ENCODE measurements at places on chromosomes 6 and 20. TPM values are rescaled to one million over a fixed set of nuclear protein-coding genes. Genes with fewer than 3 reads are reported as not detected.

DNA sequence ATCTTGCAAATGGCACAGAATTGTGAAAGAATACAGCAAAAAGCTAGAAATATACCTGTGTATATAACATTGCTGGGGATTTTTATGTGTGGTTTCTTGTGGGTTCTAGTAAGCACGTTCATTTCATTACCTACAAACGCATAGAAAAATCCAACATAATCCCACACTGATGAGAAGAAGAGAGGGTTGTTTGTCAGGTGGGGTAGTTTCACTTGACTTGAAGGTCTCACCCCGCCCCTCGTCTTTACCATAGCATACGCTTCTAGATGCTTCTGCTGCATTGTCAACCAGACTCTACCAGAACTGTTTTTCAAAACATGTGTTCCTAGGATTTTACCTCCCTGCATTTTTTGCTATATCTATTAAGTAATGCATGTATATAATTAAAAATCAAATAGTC, 284.1 kb upstream of the TAB2 start:
- DNase-seq, result no peak

- no peak for DNase-seq
Measured at GRCh38 chr6:97136626-97137358, 146.2 kb downstream of the MMS22L start.

- peak; percentile 97 for DNase-seq
Measured at GRCh38 chr6:1952740-1953360, 292.6 kb downstream of the GMDS start.

DNA sequence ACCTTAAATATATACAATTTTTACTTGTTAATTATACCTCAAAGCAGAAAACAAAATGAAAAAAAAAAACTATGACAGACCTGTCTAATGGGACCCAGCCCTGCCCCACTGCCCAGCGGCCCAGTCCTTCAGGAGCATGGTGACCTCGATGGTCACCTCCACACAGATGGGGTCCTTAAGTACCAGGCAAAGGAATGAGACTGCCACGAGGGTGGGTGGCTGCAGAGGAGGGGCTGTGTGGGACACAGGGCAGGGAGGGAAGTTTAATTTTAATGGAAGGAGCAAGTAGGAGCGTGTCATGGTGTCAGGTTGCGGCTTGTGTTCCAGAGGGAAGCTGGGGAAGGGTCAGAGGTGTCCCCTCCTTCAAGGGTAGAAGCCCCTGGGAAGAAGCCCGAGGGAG, 28.6 kb downstream of the GABRR2 start:
- DNase-seq, result no peak

- no peak for DNase-seq
Measured at GRCh38 chr20:58071298-58071697, 157.2 kb downstream of the ANKRD60 start.

- no peak for DNase-seq
Measured at GRCh38 chr6:112224088-112224487, 30.3 kb downstream of the LAMA4 start.

DNA sequence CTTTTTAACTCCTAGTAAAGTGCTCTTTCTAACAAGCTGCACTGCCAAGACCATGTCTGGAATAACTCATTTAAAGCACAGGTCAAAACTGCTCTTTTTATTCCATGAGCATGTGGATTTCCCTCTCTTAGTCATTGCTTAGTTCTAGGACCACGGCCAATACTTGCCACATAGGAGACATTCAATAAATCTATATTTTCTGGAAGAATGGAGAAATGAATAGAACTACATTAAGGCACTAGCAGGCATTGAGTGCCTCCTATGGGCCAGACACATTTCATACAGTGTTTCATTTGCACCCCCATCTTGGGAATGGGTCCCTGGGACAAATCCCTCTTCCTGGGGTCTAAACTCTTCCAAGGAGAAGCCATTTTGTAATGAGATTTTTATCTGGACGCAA, 552.8 kb upstream of the CITED2 start:
- peak; percentile 59 for DNase-seq

GRCh38 chr20:34701405-34702085, 2.6 kb upstream of the TP53INP2 start:
- DNase-seq, result no peak

DNA sequence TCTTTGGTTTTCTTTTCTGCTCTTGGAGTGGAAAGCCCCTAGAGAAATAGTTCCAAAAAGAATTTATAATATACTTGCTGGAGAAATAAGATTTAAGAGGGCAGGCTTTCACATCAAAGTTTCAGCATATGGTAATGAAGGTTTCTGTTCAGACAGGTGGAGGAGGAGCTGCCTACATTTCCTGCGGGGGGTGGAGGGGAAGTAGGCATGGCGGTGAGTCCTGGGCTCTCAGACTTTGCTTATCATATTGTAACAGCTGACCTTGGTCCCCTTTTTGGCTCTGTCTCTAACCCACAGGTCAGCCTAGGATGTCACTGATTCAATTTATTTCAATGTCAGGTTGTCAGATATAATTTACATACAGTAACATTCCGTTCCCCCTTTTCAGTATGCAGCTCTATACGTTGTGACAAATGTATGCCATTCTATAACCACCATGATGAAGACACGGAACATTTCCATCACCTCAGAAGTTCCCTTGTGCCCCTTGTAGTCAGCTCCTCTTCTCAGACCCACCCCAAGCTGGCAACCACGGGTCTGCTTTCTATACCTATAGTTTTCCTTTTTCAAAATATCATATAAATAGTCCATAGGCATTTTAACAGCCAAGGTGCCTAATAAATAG, 77.6 kb upstream of the GGTLC1 start:
- no peak for DNase-seq

- DNase-seq, result no peak
Measured at GRCh38 chr6:30990422-30991086, 7.0 kb downstream of the MUC21 start.

- DNase-seq, result peak; percentile 99
Measured at GRCh38 chr6:84764332-84765049, at the start of gene TBX18. TSS of gene TBX18 (minus strand) at chr6:84764598. CDS start at chr6:84764181, 417 bp downstream.

DNA sequence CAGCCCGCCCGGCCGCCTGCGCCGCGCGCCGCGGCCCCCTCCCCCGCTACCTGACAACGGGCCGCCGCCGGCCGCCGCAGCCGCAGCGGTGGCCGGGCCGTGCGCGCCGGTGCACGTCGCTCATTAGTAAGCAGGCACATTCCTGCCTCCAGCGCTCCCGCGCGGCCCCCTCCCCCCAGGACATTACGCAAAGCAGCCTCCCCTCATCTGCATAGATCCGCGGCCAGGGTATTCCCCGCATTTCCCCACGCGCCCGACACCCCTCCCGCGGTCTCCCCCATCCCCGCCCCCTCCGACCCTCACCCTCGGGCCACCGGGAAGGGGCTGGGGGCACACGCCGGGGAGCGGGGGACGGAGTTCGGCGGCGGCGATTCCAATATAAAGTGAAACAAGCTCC, at the start of gene HIVEP2:
Gene HIVEP2, minus strand, starts transcription at position 128 of the 397 bp plus-strand sequence. CDS start 170,438 bp downstream, outside the sequence.
- DNase-seq, result peak; percentile 90

DNA sequence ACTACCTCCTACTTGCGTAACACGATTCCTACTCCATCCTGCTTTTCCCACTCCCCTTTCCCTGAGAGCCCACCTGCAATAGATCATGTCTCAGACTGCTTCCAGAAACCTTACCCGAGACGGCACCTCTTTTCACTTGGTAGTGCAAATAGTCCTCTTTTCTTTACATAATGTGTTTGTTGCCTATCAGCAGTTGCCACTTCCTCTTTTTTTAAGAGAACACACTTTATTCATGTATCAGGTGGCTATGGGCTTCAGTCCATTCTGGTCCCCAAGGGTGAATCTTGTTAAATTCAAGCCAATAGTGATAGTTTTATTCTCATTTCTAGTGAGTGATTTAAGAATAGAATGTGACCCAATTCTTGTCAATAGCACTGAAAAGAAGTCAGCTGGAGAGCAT, 57.7 kb upstream of the FERMT1 start:
- no peak for DNase-seq

DNA sequence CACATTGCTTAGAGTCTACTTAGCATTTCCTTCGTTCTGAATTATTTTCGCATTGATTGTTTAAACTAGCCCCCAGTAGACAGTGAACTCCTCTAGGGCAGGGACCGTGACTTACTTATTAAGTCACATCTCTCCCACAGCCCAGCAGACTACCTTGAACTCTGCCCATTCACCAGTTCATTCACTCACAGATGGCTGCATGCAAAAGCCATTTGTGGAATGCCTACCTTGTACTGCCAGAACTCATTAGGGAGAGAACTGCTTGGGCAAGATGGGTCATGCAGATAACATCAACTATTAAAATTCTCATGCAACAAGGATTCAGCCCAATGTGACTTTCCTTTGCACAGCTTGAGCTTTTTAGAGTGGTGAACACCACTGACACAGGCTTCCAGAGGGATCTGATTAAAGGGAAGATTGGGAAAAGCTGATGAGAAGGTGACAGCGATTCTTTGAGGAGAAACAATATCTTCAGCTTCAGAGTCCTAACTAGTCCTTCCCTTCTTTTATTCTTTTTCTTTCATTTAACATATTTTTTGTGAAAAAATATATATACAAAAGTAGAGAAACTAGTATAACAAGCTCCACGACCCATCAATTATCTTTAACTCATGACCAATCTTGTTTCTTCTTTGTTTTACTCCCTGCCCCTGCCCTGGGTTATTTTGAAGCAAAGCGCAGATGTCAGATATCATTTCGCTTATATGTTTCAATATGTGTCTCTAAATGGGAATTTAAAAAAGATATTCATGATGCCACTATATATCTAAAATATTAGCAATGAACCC, 273.9 kb downstream of the CDC5L start:
- DNase-seq, result peak; percentile 93

Gene PHF1
- total RNA-seq, result 14.3 TPM

Gene CTAGE9
- total RNA-seq, result not detected

Measured in Daoy (cell line).